ENCODE measurements at places on chromosomes 6 and 20. TPM values are rescaled to one million over a fixed set of nuclear protein-coding genes. Genes with fewer than 3 reads are reported as not detected.

- DNase-seq, result no peak
These were observed 14.8 kb upstream of the SYNE1 start for GRCh38 chr6:152651986-152652385.

DNA sequence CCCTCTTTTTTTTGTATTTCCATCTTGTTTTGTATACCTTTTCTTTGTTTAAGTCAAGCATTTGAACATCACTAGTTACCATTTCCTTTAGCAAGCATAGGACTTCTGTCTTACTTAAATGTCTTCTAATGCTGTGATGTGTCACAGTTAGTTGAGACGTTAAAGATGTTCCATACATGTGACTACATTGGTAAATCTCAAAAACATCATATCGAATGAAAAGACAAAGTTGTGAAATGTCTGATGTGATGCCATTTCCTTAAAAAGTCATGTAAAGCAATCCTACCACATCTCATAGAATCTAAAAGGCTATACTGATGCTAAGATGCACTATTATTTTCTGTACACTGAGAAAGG is 26.8 kb downstream of the SLC16A10 start:
- DNase-seq, result no peak

GRCh38 chr6:27847706-27848105 is 64.5 kb downstream of the OR2B2 start:
- DNase-seq, result no peak

DNA sequence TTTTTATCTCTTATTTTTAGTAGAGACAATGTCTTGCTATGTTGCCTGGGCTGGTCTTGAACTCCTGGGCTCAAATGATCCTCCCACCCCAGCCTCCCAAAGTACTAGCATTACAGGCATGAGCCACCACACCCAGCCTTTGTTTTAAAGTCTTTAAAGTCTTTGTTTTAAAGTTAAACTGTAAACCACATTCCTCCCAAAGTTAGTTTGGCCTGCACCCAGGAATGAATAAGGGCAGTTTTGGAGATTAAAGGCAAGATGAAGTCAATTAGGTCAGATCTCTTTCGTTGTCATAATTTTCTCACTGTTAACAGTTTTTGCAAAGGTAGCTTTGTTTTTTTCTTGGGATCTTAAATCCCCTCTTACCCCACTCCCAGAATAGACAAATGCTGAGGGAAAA is 63.8 kb downstream of the UBR2 start:
- DNase-seq, result no peak

C4B gene
- total RNA-seq, result 2.3 TPM

DNA sequence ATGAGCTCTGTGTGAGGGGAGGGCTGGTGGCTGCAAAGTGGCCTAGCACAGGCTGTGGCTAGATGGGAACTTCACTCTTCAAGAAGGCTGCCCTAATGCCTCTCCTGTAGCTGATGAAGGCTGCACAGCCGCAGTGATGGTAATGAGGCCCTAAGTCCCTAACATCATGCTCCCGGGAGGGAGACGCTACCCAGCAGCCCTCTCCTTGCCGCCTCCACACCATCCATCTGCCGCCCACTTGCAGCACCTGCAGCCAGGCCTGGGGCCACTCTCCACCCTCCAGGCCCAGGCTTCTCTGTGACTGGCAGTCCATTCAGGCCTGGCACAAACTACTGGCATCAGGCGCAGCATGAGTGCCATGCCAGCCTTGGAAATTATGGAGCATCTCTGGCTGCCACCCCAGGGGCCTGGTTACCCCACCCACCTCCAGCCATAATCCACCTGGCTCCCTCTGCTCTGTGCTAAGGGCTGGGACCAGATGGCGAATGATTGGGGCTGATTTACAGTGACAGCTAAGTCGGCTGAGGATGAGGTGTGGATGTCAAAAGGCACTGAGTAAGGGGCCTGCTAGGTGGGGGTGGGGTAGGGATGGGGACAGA is 284.2 kb downstream of the LRFN2 start:
- DNase-seq, result no peak

PDYN gene
- total RNA-seq, result not detected

LY6G6D gene
- not detected for total RNA-seq

GDAP1L1 gene
- total RNA-seq, result 0.68 TPM

DNA sequence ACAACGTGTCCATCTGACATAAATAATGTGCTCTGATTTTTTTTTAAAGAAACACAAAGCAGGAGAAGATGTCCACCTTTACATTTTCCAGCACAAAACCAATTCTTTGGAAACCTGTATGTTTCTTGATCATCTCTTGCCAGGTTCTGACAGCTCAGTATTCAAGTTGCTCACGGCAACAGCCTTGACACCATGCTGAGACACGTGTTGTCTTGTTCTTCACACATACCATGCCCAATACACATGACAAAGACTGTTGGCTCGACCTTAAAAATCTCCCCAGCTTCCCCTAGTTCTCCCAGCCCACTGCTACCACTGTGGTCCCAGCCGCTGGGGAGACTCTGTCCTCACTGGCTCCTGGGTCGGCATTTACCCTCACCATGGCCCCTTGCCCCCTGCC is 518.9 kb downstream of the PREX1 start:
- no peak for DNase-seq

DNA sequence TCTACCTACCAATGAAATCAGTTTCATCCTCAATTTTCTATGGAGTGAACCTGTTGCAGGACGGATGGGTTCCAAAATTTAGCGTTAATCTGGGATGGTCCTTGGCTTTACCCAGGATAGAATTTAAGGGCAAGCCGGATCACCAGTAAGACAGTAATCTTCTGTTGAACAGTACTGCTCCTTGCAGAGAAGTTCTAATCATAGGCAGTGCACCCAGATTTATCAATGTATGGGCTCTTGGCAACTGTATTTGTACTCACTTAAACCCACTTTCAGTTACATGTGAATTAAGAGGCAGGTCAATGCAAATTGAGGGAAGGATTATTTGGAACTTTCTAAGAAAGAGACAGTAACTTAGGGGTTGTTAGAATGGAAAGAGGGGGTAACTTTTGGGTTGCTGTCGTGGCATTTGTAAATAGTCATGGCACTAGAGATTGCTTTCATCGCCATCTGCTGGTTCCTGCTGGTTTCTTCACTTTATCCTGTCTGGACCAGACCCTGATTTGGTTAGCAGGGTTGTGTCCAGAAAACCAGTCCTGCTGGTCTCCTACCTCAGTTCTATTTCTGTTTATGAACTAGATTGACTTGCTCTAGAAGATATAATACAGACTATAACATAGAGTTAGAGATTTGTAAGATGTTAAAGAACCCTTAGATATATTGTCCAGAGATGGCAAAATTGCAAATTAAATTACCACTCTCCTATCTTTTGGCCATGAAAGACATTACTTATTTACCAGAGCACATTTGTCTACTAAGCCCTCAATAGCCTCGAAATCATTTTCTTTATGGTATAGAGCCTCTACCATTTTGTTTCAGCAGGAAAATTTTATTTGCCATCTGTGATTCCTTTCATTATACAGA is 646.3 kb downstream of the UTRN start:
- peak; percentile 66 for DNase-seq

All from A673 (cell line).